ENCODE measurements at places on chromosomes 4 and X. TPM values are rescaled to one million over a fixed set of nuclear protein-coding genes. Genes with fewer than 3 reads are reported as not detected.

DNA sequence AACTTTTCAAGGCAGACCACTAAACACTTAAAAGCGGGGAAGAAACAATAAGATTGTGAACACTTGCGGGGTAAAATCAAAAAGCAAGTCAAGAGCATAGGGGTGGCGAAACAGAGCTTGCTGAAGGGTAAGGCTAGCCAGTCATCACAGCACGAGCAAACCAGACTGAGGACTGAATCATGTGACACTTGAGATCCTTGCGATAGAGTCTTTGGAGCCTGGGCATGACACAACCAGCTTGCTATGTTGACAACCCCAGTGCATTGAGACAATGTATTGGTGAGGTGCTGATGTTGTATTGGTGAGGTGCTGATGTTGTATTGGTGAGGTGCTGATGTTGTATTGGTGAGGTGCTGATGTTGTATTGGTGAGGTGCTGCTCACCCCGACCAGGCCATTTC is 72.3 kb downstream of the SLIT2 start:
- no peak overlapping the region for H3K27ac ChIP-seq
- no peak for DNase-seq
- H3K36me3 ChIP-seq, result no peaks in the 10 kb centered on the region
- no peaks in the 10 kb centered on the region for H3K27me3 ChIP-seq
- H3K4me3 ChIP-seq, result no peak overlapping the region

DNA sequence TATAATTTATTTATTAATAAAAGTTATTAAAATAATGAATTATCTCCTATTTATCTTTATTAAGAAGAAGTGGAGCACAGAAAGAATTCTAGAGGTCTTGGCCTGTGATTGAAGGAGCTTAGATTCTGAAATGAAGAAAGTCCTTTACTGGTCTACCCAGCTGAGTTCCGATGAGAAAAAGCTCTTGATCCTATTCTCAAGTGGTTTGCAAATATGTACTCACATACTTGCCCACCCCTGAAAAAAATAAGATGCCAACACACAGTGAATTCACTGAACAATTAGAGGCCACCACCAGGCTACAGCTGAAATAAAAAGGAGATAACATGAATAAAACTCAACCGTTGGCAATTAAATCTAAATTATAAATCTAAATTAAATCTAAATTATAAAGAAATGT is 253.4 kb downstream of the MAPK10 start:
- no peak overlapping the region for H3K4me3 ChIP-seq
- DNase-seq, result no peak
- no peaks in the 10 kb centered on the region for H3K27me3 ChIP-seq
- no peak overlapping the region for H3K27ac ChIP-seq

- H3K4me3 ChIP-seq, result no peak overlapping the region
- no peak overlapping the region for H3K27ac ChIP-seq
- H3K4me1 ChIP-seq, result no peaks in the 10 kb centered on the region
- DNase-seq, result no peak
These were observed 40.4 kb upstream of the HMX1 start for GRCh38 chr4:8912089-8912455.

DNA sequence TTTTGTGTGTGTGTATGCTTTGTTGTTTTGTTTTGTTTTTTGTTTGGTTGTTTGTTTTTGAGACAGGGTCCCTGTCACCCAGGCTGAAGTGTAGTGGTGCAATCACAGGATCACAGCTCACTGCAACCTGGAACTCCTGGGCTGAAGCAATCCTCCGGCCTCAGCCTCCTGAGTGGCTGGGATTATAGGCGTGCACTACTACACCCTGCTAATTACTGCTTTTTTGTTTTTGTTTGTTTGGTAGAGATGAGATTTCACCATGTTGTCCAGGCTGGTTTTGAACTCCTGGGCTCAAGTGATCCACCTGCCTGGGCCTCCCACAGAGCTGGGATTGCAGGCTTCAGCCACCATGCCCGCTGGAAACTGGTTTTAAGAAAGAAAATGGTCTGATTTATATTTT is 44.7 kb upstream of the ARHGAP24 start:
- DNase-seq, result no peak
- H3K36me3 ChIP-seq, result no peaks in the 10 kb centered on the region
- H3K27me3 ChIP-seq, result no peaks in the 10 kb centered on the region
- no peak overlapping the region for H3K27ac ChIP-seq
- no peak overlapping the region for H3K4me3 ChIP-seq

- no peaks in the 10 kb centered on the region for H3K27me3 ChIP-seq
- no peak for DNase-seq
- no peaks in the 10 kb centered on the region for H3K4me1 ChIP-seq
- no peaks in the 10 kb centered on the region for H3K36me3 ChIP-seq
- H3K4me3 ChIP-seq, result no peak overlapping the region
These were observed 11.6 kb upstream of the MAD2L1 start for GRCh38 chr4:120078216-120078615.

CWH43 gene
- not detected for total RNA-seq

DNA sequence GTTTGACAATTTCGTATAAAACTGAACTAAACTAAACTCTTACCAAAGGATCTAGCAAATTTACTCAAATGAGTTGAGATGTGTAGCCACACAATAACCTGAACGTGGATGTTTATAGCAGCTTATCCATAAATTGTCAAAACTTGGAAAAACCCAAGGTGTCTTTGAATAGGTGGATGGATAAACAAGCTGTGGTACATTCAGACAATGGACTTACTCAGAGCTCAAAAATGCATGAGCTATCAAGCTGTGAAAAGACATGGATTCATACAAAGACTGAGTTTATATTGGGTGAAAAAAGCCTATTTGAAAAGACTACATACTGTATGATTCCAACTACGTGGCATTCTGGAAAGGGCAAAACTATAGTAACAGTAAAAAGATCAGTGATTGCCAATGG is 69.5 kb downstream of the LARP1B start:
- no peak overlapping the region for H3K27ac ChIP-seq
- no peaks in the 10 kb centered on the region for H3K27me3 ChIP-seq
- peaks cover 3% of the 10 kb centered on the region for H3K36me3 ChIP-seq
- DNase-seq, result no peak

DNA sequence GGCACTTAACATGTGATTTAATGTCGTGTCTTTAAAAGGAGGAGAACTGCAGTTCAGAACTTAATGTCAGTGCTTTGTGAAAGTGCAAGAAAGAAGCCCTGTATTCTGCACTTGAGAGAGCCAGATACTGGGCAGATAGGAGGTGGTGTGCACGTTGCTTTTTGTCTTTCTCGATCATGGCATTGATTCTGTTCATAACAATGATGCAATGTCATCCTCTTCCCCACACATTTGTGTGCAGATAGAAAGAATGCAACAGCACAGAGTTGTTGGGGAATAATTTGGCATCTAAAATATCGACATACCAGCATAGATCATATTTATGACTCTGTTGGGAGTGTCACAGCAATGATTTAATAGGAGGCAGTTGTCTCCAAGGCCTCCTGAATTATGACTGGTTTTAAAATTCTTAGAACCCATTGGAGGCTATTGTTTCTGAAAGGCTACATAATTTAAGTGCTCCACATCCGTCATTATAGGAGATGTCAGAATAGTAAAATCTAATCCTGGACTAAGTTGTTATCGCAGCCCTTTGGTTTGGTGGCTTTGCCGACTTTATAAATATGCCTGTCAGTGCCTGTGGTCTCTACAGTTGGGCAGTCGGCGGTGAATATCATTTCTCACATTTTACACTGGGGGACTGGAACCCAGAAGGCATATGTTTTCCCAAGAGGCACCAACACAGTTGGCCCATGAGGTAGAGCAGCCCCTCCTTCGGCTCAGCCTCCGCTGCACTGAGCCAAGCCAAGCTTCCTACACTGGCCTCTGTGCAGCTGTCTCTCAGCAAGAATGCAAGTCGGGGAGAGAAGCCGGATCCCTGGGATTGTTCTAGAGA is 124.9 kb downstream of the PTTG2 start:
- no peaks in the 10 kb centered on the region for H3K36me3 ChIP-seq
- H3K27ac ChIP-seq, result no peak overlapping the region
- H3K27me3 ChIP-seq, result no peaks in the 10 kb centered on the region
- no peak for DNase-seq
- H3K4me1 ChIP-seq, result peaks cover 19% of the 10 kb centered on the region

DNA sequence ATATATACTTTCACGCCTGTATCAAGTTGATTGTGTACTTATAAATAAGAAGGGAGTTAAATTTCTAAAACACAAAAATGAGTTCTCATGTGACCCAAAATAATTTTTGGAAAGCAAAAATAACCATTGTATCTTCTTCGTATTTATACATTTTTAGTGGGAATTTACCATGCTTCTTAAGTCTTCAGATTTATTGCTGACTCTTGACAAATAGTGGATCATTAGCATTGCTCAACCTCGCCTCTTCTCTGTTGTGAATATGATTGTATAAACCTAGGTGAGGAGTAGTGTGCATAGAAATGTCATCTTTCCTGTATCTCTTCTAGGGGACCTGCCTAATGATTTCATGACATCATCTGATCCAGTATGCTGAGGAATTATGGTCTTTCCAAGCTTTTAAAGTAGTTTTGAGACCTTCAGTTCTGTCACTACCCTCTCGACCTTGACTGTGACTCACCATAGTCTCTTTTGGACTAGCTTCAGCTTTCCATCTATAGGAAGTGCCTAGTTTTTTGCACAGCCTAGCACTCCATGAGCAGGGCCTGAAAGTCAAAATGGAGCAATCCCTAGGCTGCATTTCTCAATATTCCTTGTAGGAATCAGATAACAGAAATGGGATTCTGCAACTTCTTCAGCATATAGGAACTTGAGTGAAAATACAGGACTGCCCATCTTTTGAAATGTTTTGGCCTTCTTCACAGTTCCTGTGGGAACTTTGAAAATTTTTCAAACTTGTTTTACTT is 157.6 kb downstream of the ARX start:
- no peak overlapping the region for H3K27ac ChIP-seq
- H3K4me1 ChIP-seq, result no peaks in the 10 kb centered on the region
- H3K4me3 ChIP-seq, result no peak overlapping the region
- H3K27me3 ChIP-seq, result peaks cover 5% of the 10 kb centered on the region

All from activated T-cell treated with anti-CD3 and anti-CD28 coated beads, Interleukin-2, amount 50 U/mL, for 72 hours (primary cell).